ENCODE measurements at places on chromosomes 3 and 15.

- DNase-seq: no peak
Observed at GRCh38 chr3:98725352-98725751, 37.8 kb upstream of the ST3GAL6 start.

DNA sequence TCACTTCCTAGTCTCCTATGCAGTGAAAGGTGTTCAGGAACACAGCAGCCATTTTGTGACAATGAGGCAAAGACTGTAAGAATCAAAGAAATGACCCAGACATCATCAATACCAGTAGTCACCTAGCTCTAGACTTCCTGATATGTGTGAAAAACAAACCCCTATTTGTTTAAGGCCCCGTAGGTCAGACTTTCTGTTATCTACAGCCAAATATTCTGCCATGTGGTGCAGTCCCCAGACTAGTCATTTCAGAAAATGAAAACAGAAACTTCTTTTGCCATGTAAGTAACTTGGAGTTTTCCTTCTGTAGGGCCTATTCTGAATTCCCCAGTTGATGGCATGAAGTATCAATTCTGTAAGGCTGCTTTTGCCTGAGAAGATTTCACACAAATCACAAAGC, 181.7 kb upstream of the SNTN start:
- no peak for DNase-seq

DNA sequence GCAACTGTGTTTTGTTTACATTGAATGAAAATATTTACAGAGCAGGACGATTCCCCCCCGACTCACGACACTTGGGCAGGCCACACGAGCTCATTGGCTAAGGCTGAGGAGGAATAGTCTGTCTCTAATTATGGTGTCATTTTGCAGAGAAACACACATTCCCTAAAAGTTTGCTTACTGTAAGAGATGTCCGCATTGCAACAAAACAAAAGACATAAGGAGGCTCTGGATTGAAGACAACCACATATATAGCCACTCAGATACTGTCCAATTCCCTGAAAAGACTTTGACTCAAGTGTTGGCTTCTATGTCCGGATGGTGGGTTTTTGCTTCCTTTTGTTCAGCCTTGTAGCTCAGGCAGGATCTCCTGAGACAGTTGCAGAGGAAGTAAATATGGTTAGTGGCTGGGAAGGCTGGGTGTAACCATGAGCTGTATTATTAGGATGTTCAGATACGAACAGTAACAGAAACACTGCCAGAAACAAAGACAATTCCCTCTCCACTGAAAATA, 170.4 kb downstream of the KLHL25 start:
- DNase-seq: no peak

DNA sequence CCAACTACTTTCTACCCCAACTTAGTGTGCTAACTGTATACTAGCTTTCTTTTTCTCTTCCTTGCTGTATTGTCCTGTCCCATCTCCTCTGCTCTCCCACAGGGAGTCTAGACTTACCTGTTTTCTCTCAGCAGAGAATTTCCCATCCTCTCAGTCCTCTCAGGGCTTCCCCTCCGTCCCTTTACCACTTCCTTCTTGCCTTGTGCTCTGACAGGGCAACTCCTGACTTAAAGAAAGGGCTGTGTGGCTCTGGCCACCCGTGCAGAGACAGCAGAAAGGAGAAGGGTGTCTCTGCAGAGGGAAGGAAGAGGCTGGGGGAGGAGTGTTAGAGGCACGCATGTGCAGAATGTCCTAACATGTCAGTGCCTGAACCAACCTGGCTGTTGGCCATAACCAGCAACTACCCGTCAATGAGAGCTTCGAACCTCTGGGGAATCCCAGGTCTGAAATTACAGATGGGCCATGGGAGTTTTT, at the start of gene GCSAM:
Gene GCSAM (minus strand): TSS at position 274 of the 474 bp plus-strand sequence. CDS start 128 bp downstream, at position 146.
- DNase-seq: no peak

DNA sequence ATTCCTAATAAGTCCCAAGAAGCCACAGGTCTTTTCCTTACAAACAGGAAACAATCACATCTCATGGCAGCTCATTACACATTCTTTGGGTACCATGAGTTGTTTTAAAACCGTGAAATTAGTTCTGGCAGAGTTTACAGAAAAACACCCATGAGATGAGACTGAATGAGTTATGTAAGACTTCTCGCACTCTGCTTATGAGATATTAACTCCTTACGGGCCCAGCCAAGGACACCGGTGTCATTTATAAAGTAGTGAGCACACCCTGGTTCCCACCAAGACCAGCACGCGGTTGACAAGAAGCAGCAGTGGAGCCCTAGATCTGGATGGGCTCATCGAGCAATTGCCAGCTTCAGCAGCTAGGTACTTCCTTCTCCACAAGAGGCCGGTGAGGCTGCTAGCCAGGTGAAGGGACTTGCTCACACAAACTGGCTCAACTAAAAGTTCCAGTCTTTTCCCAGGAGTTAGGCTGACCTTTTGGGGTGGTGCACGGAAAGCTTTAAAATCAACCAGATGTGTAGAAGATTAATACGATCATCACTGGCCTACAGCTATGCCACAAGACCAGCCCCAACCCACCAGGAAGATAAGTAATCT, 318.6 kb upstream of the ICE2 start:
- DNase-seq: no peak

DNA sequence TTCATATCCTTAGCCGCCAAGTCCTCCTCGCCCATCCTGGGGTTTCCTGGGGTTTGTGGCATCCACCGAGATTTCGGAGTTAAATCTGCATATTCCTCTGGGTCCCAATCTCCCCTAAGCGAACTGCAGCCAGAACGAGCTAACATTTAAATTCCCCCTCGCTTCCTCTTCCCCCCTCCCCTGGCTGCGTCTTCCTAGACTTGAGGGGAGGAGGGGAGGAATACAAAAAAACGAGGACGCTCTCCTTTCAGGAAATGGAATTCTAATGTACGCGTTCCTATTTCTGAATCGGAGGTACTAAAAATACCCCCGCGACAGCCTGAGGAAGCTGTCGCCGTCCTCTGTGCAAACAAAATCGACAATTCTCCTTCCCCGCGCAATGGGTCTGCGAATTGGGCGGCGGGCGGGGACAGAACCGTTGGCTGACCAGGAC, 5.6 kb downstream of the FEZF2 start:
- no peak for DNase-seq

DNA sequence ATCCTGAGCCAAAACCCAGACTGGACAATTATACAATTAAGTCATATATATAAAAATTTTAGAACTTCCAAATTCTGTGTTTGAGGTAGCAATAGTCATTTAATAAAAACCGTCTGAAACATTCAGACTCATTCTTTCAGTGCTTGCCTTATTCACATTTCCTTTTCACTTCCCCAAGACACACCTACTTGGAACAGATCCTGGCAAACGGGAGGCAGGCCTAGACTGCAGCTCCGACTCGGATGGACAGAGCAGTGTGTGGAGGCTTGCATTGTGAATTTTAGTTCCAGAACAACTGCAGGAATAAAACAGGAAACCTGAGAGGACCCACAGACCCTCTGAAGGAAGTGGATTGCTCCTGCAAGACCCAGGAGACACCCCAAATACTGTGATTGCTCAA, 341.4 kb downstream of the CNTN3 start:
- DNase-seq: no peak

- no peak for DNase-seq
Observed at GRCh38 chr3:77179762-77180161, 139.9 kb downstream of the ROBO2 start.

GRCh38 chr3:72446218-72447058, 401.8 kb downstream of the SHQ1 start:
- DNase-seq: peak; percentile 74

DNA sequence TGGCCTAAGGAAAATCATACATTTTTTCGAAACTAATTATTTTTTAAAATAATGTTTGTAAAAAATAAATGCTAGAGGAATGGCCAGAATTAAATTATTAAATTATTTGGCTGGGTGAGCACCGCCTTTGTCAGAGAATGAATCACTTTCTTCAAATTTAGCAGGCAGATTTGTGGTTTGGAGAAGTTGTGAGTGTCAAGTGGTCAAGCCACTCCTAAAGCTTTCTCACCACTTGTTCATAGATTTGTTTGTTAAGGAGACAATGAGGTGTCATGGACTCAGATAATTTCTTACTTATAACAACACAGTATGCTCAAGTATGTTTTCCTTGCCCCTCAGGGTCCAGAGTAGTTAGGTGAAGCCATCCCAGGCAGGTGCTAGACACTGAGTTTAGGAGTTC, 196.2 kb downstream of the TUSC7 start:
- DNase-seq: no peak

DNA sequence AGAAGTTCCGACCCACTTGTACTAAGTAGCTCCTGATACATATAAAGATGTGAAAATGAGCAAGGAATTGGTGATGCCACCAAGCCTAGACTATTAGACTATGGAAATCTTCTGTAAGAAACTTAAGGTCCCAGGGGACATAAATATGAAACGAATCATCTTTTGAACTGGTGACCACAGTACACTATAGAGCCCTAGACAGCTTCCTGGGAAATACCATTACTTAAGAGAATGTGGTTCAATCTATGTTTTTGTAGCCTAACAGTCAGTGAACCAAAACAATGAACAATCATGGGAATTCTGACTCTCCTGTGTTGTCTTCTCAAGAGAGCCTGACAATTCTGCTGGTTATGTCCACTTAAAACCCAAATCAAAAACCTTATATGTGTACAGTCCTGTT, 191.6 kb downstream of the GREM1 start:
- DNase-seq: no peak

DNA sequence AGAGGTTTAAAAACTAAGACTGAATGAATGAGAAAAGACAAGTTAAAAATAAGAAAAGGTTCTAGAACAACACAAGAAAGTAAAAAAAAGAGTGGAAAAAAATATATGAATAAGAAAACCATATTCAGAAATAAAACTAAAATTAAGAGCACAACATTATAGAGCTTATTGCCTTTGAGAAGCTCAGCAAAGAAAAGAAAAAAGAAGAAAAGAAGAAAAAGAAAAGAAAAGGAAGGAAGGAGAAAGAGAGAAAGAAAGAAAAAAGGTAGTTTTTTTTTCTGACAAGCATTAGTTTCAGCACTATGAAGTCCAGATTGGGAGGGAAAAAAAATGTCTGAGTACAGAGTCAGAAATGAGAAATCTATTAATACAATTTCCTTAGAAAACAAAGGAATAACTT, 81.5 kb downstream of the FAIM start:
- no peak for DNase-seq

- no peak for DNase-seq
Observed at GRCh38 chr3:30418443-30418842, 188.0 kb upstream of the TGFBR2 start.
